ENCODE measurements at places on chromosomes 3 and 15. TPM values are rescaled to one million over a fixed set of nuclear protein-coding genes. Genes with fewer than 3 reads are reported as not detected.

CD80 gene
- total RNA-seq: not detected

BSN gene
- total RNA-seq: under 0.01 TPM

LSMEM2 gene
- total RNA-seq: not detected

KCNMB3 gene
- 0.16 TPM for total RNA-seq

CHL1 gene
- 0.08 TPM for total RNA-seq

TNFAIP8L3 gene
- total RNA-seq: 1.1 TPM

TPRG1 gene
- total RNA-seq: 0.30 TPM

Data from hair follicular keratinocyte (primary cell).